Mammary microvascular endothelial cell (primary cell): ENCODE measurements at places on chromosomes 5 and 9. TPM values are rescaled to one million over a fixed set of nuclear protein-coding genes. Genes with fewer than 3 reads are reported as not detected.

The SLC34A3 gene
- total RNA-seq, result not detected in 2 replicates

The ZNF483 gene
- 0.47 and 0.69 TPM in 2 replicates for total RNA-seq

The MARCHF6 gene
- total RNA-seq, result 17.2 and 17.4 TPM in 2 replicates

The AMBP gene
- total RNA-seq, result not detected in 2 replicates

The CDHR2 gene
- total RNA-seq, result not detected in 2 replicates

The ERAP2 gene
- total RNA-seq, result 7.0 and 7.3 TPM in 2 replicates

The OLFM1 gene
- total RNA-seq, result 2.1 and 4.7 TPM in 2 replicates

The TRUB2 gene
- total RNA-seq, result 17.9 and 20.7 TPM in 2 replicates

The PCDHB14 gene
- total RNA-seq, result 0.20 and 0.30 TPM in 2 replicates

The RAB3C gene
- total RNA-seq, result 0.27 and 1.4 TPM in 2 replicates

The LPAR1 gene
- not detected in 2 replicates for total RNA-seq

The CDC25C gene
- 9.4 and 14.9 TPM in 2 replicates for total RNA-seq

The BARX1 gene
- not detected in 2 replicates for total RNA-seq

The RALGPS1 gene
- 1.6 and 2.3 TPM in 2 replicates for total RNA-seq

The KIF4B gene
- under 0.01 and 0.13 TPM in 2 replicates for total RNA-seq

The BICD2 gene
- 43.3 and 44.6 TPM in 2 replicates for total RNA-seq

The F2RL2 gene
- 0.25 TPM in 1 of 2 replicates, not detected in the other for total RNA-seq

The RASGRF2 gene
- total RNA-seq, result 38.2 and 43.9 TPM in 2 replicates

The SPRY4 gene
- 55.0 and 55.6 TPM in 2 replicates for total RNA-seq

The FOXD1 gene
- 0.05 and 0.33 TPM in 2 replicates for total RNA-seq

The IFNA7 gene
- total RNA-seq, result not detected in 2 replicates

The LRRC19 gene
- not detected in 2 replicates for total RNA-seq

The SLC36A3 gene
- total RNA-seq, result not detected in 2 replicates

The NUTM2G gene
- not detected in 2 replicates for total RNA-seq

The TLR4 gene
- total RNA-seq, result 134 and 147 TPM in 2 replicates

The PCDHGB3 gene
- total RNA-seq, result 0.67 and 1.4 TPM in 2 replicates

The RASEF gene
- under 0.01 TPM in 1 of 2 replicates, not detected in the other for total RNA-seq

The ANKRD20A1 gene
- not detected in 2 replicates for total RNA-seq

The CARD9 gene
- total RNA-seq, result under 0.01 and 0.60 TPM in 2 replicates

The TMEM215 gene
- not detected in 2 replicates for total RNA-seq

The SLC6A19 gene
- total RNA-seq, result not detected in 2 replicates

The GAPT gene
- not detected in 2 replicates for total RNA-seq

The SNCAIP gene
- total RNA-seq, result 5.7 and 8.9 TPM in 2 replicates

The PCDHA4 gene
- total RNA-seq, result 0.05 TPM in 1 of 2 replicates, not detected in the other

The PCDHB8 gene
- total RNA-seq, result 0.25 TPM in 1 of 2 replicates, not detected in the other

The IFNB1 gene
- total RNA-seq, result 0.13 TPM in 1 of 2 replicates, not detected in the other

The POU5F2 gene
- 0.07 and 0.15 TPM in 2 replicates for total RNA-seq

The CBY3 gene
- total RNA-seq, result not detected in 2 replicates

The TRIM32 gene
- total RNA-seq, result 10.7 and 15.7 TPM in 2 replicates

The FOXD4 gene
- not detected in 2 replicates for total RNA-seq

The SV2C gene
- total RNA-seq, result not detected in 2 replicates

The SMARCA2 gene
- 29.0 and 31.9 TPM in 2 replicates for total RNA-seq
